Stimulated activated naive CD4-positive, alpha-beta T cell treated with Interleukin-2 at 50 U/mL for 16 hours (primary cell): ENCODE measurements at places on chromosomes 1 and 21.
A peak's percentile ranks its signal among the peaks of the same experiment; 100 is the strongest.

DNA sequence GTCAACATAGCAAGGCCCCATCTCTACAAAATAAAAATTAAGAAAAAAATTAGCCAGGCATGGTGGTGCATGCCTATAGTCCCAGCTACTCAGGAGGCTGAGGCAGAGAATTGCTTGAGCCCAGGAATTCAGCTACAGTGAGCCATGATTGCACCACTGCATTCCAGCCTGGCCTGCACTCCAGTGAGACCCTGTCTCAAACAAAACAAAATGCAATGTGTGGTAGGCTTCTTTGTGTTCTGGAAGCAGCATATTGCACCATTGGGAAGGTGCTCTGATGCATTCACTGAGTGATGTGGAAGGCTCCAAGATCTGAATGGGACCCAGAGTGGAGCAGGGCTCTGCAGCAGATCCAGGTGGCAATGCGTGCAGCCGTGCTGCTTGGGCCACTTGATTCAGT is 99.6 kb upstream of the COG2 start:
- DNase-seq, result no peak

- DNase-seq, result no peak
Measured at GRCh38 chr1:119531606-119532323, 24.8 kb downstream of the HSD3B1 start.

- no peak for DNase-seq
Measured at GRCh38 chr1:210129759-210130158, 102.8 kb upstream of the SERTAD4 start.

DNA sequence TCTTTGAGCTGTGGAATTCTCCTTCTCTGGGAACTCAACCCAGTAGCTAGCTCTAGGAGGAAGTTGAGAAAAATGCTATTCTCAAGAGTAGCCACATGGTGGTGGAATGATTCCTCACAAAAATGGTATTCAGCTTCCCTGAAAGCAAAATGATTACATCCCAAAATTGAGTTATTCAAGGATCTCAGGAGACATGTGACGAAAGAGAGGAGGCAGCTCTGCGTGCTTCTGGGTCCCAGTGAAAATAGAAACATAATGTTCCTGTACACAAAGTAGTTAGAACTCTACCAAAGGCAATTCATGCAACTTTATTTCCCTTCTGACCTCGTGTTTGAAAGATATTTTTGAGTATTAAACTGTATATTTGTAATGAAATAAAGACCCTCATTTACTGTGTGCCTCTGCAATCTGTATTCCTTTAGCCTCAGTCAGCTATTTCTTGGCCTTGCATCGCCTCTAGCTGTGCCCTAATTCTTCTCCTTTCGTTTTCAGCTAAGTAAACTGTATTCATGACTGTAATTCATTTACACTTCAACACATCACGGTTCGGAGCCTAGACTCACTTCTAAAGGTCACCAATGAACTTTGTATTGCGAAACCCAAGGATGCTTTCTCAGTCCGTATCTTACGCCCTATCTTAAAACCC is 167.3 kb downstream of the FASLG start:
- no peak for DNase-seq

DNA sequence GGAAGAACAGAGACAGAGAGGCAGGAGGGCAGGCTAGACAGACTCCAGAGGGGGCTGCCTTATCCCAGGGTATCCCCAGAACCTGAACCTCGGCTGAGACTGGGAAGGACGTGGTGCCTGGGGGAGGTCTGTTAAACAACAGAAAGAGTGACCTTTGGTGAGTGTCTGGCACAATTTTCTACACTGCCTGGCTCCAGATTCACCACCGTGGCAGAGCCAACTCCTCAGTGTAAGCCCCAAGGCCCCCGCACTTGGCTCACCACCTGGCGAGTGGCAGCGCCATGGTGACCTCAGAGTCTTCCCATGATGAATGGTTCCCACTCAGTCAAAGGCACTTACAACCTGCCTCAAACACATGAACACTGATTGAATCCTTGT is 6.5 kb downstream of the RD3 start:
- no peak for DNase-seq

- peak; percentile 76 for DNase-seq
Measured at GRCh38 chr21:45478115-45478801, 64.0 kb downstream of the SLC19A1 start.

DNA sequence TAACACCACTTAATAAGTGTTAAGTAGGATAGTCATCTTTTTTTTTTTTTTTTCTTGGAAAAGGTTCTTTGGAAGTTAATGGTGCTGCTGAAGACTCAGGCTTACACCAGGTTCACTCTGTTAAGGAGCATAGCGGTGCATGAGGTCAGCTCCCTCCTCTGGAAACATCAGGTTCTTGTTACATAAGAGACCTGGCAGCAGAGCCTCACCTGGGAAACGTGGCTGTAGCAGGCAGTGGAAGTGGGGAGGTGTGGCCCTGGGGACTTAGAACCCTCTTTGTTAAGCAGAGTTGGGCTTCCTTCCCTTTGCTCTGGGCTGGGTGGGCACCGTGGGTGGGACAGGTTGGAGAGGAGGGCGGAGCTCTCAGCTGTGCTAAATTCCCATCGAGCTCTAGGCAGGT is 104.1 kb downstream of the CNIH3 start:
- no peak for DNase-seq

- DNase-seq, result no peak
Measured at GRCh38 chr21:45103971-45104520, 29.7 kb downstream of the ADARB1 start.

DNA sequence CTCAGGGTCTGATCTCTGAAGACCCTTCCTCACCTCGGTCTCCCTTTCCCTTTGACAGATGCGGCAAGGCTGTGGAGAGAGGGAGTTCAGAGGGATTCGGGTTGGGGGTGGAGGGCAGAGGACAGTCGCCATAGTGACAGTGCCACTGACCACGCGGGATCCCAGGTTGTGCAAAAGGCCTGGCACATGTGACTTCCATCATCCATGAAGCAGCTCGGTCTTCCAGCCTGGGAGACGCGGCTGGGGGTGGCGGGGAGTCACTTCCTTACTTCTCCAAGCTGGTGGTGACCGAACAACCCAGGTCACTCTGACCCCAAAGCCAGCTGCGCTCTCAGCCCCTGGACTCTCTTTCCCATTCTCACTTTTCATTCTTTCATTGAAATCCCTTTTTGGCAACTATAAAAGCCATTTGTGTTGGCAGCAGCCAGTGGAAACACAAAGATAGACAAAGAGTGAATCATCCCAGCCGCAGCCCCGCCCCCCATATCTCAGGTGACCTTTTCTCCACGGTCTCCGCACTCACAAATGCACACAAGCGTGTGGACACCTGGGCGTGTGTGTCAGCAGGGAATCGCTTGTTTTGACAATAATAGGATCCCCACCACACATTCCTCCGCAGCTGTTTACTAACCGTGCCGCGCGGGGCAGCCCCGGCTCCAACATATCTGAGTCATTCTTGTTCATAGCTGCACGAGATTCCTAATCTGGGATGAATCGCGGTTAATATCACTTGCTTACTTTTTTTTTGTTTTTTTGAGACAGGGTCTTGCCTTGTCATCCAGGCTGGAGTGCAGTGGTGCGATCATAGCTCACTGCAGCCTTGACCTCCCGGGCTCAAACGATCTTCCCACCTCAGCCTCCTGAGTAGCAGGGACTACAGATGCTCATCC is 68.3 kb downstream of the DHRS3 start:
- DNase-seq, result no peak

DNA sequence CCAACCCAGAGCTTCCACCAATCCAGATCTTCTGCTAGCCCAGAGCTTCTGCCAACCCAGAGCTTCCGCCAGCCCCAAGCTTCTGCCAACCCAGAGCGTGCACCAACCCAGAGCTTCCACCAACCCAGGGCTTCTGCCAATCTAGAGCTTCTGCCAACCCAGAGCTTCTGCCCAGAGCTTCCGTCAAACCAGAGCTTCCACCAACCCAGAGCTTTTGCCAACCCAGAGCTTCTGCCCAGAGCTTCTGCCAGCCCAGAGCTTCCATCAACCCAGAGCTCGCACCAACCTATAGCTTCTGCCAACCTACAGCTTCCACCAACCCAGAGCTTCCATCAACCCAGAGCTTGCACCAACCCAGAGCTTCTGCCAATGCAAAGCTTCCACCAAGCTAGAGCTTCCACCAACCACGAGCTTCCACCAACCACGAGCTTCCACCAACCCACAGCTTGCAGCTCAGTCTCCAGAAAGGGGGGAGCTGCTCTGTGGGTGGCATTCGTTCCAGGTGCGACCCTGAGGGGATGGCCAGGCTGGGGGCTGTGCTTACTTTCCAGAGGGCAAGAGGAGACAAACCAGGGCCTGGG is 23.8 kb downstream of the CRYAA start:
- DNase-seq, result no peak

- DNase-seq, result no peak
Measured at GRCh38 chr1:221714227-221715152, 27.4 kb downstream of the DUSP10 start.
